Pericardium fibroblast (primary cell): ENCODE measurements at places on chromosomes 7 and 10. TPM values are rescaled to one million over a fixed set of nuclear protein-coding genes. Genes with fewer than 3 reads are reported as not detected.

Gene PPP3CB
- 17.9 and 25.8 TPM in 2 replicates for total RNA-seq

Gene PRTFDC1
- 4.1 and 9.6 TPM in 2 replicates for total RNA-seq

Gene HYAL4
- not detected in 2 replicates for total RNA-seq

Gene GPRIN2
- 0.58 TPM in 1 of 2 replicates, not detected in the other for total RNA-seq

Gene SUFU
- 8.2 and 9.0 TPM in 2 replicates for total RNA-seq

Gene DBNL
- 49.1 and 125 TPM in 2 replicates for total RNA-seq

Gene TAS2R5
- 0.47 and 2.0 TPM in 2 replicates for total RNA-seq

Gene CDC14C
- not detected in 2 replicates for total RNA-seq

Gene EVX1
- not detected in 2 replicates for total RNA-seq

Gene AHR
- total RNA-seq, result 64.2 and 131 TPM in 2 replicates

Gene CHST15
- 7.3 and 20.4 TPM in 2 replicates for total RNA-seq
